ENCODE measurements at places on chromosomes 12 and 14.

GRCh38 chr12:112964915-112965314 lies 13.4 kb upstream of the OAS2 start:
- DNase-seq = no peak

DNA sequence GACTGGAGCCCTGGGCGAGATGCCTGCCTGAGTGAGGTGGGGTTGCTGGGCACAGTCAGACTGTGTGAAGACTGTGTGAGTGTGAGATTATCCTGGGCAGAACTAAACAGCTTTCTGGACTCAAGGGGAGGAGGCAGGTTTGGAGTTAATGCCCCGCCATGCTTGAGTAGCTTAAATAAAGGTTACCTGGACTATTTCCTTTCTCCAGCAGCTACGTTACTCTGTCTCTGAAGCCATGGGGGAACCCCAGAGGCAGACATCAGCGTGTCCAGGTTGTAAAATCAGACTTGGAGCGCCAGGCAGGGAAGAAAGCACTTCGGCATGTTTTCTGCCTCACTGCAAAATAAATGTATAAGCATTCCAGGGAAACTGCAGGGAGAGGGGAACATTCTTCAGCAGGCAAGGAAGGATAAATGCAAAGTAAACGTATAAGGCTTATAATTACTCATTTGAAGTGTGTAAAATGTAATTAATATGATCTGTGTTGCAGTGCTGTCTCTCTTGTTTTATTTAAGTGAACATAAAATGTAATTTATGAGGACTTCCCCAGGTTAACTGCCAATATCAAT lies 129.7 kb downstream of the CHST11 start:
- DNase-seq = no peak

- no peak for DNase-seq
Measured at GRCh38 chr12:31019561-31019960, 54.1 kb upstream of the DDX11 start.

- no peak for DNase-seq
Measured at GRCh38 chr12:38931461-38931860, 26.1 kb upstream of the CPNE8 start.

DNA sequence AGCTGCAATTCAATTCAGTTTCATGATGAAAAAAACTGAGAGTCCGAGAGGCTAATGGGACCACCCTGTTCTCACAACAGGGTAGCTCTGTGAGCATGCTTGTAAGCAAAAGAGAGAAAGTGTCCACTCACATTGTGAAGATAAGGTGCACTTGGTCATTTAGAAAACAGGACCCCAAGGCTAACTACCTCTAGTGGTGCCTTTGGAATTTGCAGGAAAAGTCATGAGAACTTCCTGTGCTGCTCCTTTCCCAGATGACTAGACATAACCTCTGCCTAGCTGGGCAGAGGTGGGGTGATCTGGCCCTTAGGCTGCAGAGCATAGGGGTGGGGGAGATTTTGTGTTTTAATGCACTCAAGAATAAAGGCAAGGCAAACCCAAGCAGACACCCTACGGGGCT lies 118.9 kb downstream of the STAB2 start:
- no peak for DNase-seq

DNA sequence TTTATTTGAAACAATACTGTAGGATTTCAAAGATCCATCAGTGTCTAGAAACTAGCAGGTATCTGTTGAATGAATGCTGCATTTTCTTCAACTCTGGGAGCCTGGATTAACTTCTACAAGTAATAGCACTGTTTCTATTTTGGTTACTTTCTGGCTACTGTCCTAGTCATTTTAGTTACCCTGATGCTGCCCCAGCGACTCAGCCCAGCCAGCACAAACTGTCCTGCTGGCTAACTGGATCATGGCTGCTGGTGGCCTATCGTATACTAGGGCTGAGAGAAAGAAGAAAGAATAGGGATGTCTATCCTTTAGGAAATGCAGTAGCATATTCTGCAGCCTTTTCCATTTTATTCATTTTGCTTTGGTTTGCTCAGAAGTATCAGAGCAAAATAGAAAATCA lies 53.9 kb downstream of the NTN4 start:
- DNase-seq = no peak

GRCh38 chr14:80805136-80805535 lies 136.4 kb downstream of the CEP128 start:
- no peak for DNase-seq

DNA sequence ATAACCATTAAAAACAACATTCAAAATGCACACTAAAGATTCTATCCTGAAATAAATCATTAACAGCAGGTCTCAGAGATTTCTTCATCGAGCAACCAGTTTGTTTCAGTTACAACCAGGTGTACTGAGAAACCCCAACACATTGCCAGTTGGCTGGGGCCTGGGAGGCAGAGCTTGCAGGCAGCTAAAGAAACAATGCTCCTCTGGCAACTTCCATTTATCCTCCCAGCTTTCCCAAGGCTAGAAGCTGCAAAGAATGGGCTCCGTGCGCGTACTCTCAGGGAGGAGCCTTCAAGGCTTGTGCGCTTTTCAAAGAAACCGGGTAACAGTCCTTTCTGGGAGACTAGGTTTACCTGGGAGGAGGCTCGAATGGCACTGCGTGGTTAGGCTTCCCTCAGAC lies 181.6 kb downstream of the MSRB3 start:
- DNase-seq = no peak

- no peak for DNase-seq
Measured at GRCh38 chr12:54657105-54657607, 9.0 kb upstream of the DCD start.

- no peak for DNase-seq
Measured at GRCh38 chr12:71159264-71159663, 1.5 kb upstream of the TSPAN8 start.

DNA sequence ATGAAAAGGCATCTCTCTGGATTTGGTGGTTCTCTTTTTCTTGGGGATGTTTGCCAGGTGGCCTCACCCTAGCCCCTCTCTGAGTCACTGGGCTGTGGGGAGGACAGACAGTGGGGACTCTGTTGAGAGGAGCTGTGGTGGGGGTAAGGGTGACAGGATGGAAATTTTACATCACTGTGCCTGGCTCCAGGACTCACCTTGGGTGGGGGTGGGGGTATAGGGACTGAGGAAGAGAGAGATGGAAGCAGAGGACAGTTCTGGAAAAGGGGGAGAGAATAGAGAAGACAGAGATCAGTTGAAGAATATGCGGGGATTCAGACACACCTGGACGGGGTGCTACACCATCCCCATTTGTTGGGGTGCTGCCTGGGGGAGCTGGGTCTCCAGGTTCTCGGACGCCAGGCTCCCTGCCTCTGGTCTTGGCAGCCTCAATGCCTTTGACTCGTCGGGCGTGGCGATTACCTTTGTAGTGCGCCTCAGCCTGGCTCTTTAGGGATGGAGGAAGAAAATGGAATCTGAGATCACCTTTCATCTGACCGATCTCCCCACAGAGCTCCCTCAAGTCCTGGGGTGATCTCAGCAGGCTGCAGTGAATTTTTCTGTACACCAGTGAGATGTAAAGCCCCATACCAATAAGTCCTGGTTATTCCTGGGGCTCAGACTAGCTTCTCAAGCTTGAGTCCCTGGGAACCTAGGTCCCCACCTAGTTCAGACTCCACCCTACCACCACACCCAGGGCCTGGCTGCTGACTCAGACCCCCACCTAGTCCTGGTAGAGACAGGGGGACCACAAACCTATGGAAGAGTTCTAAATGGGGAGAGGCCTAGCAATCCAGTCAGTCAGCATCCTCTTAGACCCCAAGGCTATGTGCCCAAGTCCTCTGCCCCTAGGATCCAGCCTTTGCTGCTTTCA lies 9.6 kb upstream of the GPR84 start:
- no peak for DNase-seq

DNA sequence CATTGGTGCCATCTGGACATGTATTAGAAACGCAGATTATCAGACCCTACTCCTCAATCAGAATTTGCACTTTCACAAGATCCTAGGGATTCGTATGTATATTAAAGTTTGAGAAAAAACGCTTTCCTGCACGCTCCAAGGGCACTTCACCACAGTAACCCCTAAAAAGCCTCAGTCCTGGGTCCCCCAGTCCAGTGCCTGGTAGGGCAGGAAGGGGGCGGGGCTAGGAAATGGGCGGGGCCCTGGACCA lies 369 bp downstream of the DEPDC4 start:
- DNase-seq = no peak

DNA sequence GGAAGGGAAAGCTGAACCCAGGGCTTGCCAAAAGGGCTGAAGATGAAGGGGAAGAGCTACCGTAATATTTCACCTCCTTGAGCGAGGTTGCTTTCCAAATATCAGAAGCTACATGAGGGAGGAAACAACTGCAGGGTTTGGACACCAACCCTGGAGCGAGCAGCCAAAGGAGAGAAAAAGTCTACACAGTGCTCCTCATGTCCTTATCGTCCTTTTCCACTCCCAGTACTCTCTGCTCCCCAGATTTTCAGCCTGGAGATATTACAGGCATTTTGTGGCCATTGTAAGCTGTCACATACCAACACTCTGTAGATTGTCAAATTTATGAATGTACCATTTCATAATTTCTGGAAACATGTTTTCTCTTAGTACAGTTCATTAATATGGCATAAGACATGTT lies 115.9 kb downstream of the GPHN start:
- no peak for DNase-seq

DNA sequence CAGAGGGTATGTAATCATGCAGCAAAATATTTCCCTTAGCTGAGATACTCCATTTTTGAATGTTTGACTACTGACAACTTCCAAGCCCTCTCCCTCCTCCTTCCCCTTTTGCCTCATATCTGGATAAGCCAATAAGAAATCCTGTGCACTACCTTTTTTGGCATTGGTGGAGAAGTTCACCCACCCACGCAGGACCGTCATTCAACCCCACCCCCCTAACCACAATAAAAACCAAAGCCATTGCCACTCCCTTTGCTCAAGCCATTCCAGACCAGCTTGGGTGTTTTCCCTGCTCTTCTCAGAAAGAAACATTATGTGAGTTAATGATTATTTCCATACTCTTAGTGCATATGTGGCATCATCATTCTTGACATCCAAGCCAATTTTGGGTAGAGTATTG lies 176.7 kb downstream of the PTPN11 start:
- no peak for DNase-seq

DNA sequence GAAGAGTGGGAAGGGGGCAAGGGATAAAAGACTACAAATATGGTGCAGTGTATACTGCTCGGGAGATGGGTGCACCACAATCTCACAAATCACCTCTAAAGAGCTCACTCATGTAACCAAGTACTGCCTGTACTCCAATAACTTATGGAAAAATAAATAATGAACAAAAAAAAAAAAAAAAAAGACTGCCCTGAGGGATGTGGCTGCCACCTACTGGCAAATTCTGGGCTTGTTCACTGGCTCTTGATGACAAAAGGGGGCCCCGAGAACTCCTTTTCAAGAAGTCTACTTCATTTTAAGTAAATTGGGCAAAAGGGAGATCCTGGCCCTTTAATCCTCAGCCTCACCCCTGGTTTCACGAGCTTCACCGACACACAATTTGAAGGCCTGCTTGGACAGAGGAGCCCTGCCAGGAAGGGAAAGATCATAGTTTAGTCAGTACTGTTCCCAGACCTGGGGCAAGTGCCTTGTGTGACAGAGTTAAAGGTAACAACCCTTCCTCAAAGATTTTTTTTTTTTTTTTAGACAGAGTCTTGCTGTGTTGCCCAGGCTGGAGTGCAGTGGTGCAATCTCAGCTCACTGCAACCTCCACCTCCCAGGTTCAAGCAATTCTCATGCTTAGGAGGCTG lies 26.1 kb upstream of the STAC3 start:
- no peak for DNase-seq

DNA sequence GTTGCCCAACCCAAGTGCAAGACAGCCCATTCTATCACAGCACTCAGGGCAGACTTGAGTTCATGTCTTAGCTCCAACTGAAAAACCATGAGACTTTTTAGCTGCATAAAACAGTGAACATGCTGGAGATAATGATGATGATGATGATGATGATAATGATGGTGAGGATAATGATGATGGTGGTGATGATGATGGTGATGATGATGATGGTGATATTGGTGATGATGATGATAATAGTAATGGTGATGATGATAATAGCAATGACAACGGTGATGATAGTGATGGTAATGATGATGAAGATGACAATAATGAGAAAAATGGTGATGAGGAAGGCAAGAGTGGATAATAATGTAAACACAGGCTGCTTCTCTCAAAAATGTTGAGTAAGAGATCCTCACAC lies 576.2 kb downstream of the BCL11B start:
- no peak for DNase-seq

- no peak for DNase-seq
Measured at GRCh38 chr12:15819644-15820437, 30.7 kb upstream of the EPS8 start.

- DNase-seq = no peak
Measured at GRCh38 chr12:13223179-13223804, 26.8 kb downstream of the EMP1 start.

GRCh38 chr12:26711569-26711968 lies 121.4 kb downstream of the ITPR2 start:
- no peak for DNase-seq

DNA sequence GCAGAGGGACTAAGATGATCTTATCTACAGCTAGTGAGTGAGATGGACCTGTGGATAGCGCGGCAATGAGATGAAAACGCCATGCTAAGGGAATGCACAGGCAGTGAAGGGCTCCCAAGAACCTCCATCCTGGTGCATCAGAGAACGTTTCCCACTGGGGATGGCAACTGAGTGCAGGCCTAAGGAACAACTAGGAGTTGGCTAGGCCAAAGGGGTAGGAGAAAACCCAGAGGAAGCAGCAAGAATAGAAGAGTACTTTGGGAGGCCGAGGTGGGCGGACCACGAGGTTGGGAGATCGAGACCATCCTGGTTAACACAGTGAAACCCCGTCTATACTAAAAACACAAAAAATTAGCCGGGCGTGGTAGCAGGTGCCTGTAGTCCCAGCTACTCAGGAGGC lies 24.6 kb upstream of the BATF start:
- DNase-seq = no peak

DNA sequence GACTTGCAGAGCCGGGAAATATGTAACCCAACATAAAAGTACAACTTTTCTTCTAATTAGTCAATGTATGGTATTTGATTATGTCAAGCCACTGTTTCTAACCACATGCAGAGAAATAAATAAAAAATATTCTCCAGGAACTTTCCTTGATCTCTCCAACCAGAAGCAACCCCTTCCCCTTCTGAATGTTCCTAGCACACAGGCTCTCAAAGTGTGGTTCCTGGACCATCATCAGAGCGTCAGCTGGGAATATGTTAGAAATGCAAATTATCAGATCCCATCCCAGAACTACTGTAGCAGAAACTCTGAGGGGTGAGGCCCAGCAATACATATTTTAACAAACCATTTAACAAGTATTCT lies 21.0 kb upstream of the ITPR2 start:
- DNase-seq = no peak
